Small intestine (tissue), 16 donors: ENCODE measurements at places on chromosomes 11 and 22. TPM values are rescaled to one million over a fixed set of nuclear protein-coding genes. Genes with fewer than 3 reads are reported as not detected.

- no peak for DNase-seq
Measured at GRCh38 chr11:86135319-86135714, 66.4 kb upstream of the PICALM start.

Gene FZD4
- polyA plus RNA-seq, result 0.22 TPM

DNA sequence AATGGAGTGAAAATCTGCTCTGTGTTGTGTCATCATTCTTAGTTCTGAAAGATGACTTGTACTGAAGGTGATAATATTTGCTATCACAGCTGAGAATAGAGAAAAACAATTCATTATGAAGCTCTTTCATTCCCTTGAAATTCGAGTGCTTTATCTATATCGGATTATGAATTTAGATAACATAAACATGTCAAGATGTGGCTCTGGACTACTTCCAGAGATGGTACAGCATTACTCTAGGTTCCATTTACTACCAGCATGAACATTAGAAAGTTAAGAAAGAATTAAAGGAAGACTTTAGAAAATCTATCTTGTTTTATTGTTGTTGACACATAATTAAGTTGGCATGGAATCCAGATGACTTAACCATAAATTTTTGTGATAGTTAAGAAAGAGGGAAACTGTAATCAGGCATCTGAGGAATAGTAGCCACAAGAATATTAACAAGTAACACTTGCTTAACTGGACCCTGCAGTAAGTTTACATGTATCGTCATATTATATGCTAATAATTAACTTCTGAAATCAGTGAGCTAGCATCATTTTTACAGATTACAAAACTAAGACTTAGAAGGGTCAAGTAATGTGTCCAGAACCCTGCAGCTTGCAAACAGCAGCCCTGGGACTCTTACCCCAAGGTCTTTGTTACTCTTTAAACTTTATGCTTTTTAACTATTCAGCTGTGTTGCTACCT is 182.6 kb downstream of the DDX10 start:
- DNase-seq, result no peak

Gene POU2AF3
- 13.8 TPM for polyA plus RNA-seq

Gene OR52E8
- polyA plus RNA-seq, result not detected

DNA sequence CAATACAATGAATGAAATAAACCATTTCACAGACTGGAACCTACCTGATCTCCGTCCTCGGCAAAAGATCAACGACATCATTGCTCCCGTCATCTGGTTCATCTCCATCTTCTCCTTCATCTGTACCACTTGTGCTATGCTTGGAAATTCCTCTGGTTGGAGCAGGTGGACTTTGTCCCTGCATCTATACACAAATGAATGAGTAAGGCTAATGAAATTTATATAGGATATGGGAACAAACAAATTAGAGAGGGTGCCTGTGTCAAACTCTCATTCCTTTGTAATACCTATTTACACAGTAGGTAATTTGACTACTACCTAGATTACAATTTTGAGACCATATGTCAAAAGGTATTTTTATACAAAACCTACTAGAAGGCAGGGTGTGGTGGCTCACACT is 59.4 kb downstream of the F2 start:
- peak; percentile 3 for DNase-seq

Gene MS4A14
- polyA plus RNA-seq, result not detected
